Thoracic aorta (tissue), 2 donors: ENCODE measurements at places on chromosomes 13 and 19. TPM values are rescaled to one million over a fixed set of nuclear protein-coding genes. Genes with fewer than 3 reads are reported as not detected.

The PDX1 gene
- 0.28 TPM for total RNA-seq

GRCh38 chr19:42352301-42353259 is 27.1 kb downstream of the MEGF8 start:
- DNase-seq, result no peak

DNA sequence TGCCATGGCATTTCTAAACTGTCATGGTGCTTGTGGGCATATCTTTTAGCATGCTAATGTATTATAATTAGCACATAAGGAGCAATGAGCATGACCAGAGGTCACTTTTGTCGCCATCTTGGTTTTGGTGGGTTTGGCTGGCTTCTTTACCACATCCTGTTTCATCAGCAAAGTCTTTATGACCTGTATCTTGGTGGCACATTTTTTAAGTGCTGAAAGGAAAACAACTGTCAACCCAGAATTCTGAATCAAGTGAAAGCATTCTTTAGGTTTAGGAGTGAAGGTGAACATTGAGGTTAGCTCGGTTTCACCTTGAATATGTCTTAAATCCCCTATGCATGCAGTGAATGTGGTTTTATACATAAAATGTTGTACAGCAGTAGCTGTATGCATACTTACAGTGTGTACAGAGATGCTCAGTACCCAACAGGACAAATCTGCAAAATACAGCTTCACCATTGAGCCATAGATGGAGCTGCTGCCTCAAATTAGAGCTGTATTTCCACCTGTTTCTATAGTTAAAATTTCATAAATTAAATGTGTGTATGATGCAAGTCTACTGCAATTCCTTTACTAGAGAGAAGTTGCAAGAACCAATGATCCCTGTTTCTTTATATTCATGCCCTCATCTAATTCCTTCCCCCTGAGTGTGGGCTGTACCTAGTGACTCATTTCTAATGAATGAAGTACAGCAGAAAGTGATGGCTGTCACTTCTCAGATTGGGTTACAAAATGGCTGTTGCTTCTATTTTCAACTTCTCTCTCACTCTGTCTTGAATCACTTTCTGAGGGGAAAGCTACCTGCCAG is 25.2 kb upstream of the IGSF23 start:
- DNase-seq, result no peak

GRCh38 chr13:27851096-27851850 is 59.0 kb downstream of the GSX1 start:
- no peak for DNase-seq

DNA sequence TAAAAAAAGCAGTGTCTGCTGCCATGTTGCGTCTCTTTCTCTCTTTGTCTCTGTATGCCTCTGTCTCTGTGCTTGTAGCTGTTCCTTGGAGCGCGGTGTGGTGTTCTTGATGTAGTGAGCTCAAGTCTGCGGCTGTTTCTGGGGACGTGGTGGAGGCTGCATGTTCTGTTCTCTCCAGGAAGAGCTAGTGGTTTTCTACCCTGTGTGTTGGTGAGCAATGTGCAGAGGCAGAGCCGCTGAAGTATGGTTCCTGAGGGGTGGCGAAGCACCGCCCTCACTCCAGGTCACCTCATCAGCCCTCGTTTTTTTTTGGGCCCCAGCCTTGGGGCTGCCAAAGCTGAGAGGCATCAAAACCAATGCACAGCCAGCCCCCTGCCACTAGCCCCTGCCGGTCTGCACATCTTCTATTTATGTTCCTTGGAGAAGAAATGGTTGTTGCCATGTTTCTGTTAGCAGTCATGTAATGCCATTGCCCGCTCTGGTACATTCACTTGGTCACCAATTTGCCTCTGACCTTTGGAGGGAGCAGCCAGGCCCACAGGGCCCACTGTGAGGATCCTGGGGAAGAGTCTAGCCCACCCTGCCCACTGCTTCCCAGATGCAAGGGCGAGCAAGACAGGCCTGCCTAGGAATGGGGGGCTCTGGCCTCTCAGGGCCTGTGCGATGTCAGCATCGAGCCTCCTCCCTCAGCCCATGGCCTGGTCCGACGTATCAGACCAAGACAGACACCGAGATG is 7.2 kb downstream of the HNRNPL start:
- no peak for DNase-seq

DNA sequence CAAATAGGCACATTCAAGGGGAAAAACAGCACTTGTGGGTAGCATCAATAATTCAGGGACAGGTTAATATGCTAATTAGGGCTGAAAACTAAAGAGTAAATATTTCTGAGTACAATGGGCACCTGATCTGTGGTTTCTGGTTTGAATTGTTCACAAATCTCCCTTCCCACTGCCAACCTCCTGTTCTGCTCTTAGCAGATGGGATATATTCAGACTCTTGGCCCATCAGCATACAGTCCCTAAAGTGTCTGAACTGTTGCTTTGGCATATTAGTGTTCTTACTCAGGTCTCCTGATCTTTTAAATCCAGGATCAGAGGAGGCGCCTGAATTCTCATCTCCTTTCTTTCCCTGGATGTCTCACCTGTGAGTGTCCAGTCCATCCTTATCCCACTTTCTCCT is 8.2 kb upstream of the LRCH1 start:
- DNase-seq, result no peak
